Left lung (tissue), 14 donors: ENCODE measurements at places on chromosomes 5 and 9.

- no peaks in the 10 kb centered on the region for H3K4me1 ChIP-seq
- no peaks in the 10 kb centered on the region for H3K27me3 ChIP-seq
- no peak for DNase-seq
- H3K27ac ChIP-seq = no peak overlapping the region
Measured at GRCh38 chr9:70678153-70678552, 263.7 kb upstream of the KLF9 start.

DNA sequence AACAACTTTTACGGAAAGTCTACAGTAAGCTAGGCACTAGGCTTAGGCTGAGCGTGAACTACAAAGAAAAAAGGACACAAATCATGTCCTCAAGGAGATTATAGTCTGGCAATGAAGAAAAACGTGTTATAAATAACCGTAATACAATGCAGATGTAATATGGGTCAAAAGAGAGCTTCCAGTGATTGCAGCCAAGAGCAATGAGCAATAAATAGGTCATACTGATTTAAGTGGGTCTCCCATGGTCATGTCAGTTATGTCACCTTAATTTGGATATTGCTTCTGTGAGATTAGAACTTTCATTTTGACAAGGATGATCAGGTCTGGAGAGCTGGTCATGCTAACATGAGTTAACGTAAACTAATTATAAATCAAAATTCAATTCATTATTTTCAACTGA is 158.6 kb upstream of the GNA14 start:
- no peak overlapping the region for H3K4me3 ChIP-seq
- H3K4me1 ChIP-seq = peaks cover 51% of the 10 kb centered on the region
- no peak overlapping the region for H3K27ac ChIP-seq
- no peak for DNase-seq
- H3K27me3 ChIP-seq = no peaks in the 10 kb centered on the region
- H3K36me3 ChIP-seq = no peaks in the 10 kb centered on the region

- no peak overlapping the region for H3K27ac ChIP-seq
- H3K27me3 ChIP-seq = no peaks in the 10 kb centered on the region
- H3K4me1 ChIP-seq = peaks cover 18% of the 10 kb centered on the region
Measured at GRCh38 chr9:128051932-128052709, 15.0 kb downstream of the NAIF1 start.

DNA sequence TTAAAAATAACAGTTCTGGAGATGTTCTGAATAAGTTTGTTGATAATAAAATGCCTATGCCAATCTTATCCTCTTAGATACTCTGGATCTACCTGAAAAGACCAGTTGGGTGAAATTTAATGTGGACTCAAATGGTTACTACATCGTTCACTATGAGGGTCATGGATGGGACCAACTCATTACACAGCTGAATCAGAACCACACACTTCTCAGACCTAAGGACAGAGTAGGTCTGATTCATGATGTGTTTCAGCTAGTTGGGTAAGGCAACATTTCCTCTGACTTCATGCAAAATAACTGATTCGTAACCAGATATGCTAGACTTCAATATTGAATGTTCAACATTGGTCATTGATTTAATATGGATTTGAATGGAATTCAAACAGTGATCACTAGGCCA is 27.0 kb downstream of the ERAP2 start:
- DNase-seq = no peak
- no peak overlapping the region for H3K27ac ChIP-seq
- H3K4me1 ChIP-seq = no peaks in the 10 kb centered on the region
- no peaks in the 10 kb centered on the region for H3K36me3 ChIP-seq

DNA sequence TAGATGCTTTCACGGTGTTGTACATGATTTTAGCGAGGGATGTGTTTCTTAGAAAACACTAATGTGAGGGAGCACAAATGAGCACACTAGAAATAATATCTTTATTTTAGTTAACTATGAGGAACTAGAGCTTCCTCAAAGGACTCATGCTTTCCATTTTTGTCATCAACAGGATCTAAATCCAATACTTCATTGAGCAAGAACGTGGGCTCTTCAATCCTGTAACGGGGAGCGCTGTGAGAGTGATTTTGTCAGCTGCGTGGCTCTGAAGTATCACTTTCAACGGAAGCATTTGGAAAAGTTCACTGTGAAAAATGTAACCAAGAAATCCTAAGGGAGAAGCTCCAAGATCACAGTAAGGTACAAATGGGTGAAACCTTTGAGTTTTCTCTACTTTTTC is 93.2 kb downstream of the LIX1 start:
- H3K4me3 ChIP-seq = no peak overlapping the region
- no peak for DNase-seq
- H3K4me1 ChIP-seq = peaks cover 1% of the 10 kb centered on the region
- no peak overlapping the region for H3K27ac ChIP-seq
- H3K27me3 ChIP-seq = no peaks in the 10 kb centered on the region

DNA sequence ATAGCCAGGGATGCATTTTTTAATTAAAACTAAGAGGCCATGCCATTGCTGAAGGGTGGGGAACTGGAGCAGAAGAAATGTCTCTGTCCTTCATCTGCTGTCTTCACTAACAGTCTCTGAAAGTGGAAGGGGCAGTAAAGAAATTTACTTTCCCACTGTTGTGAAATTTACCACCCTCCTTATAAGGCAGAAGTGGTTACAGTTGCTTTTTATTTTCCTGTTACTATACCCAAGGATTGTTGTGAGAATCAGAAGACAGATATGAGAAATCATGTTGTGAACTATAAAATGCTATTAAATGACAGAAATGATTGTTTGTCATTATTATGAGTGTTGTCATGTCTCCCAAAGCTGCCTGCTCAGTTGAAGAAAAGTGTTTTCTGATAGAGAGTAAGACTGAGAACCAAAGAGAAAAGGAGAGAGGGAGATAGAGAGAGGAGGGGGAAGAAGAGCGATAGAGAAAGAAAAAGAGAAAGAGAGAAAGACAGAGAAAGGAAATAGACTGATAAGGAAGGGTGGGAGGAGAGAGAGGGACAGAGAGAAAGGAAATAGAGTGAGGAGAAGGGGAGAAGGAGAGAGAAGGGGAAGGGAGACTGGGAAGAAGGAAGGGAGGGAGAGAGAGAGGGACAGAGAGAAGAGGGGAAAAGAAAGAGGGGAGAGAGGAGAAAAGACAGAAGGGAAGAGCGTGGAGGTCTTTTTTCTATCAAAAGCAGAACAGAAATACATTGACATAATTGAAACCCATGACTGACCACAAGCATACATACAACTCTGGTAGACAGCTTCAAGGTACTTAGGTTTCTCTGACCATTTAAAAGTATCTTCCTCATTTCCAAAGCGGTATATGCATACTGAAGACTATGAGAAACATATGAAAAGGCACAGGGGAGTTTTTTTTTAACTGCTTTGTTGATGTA is 22.5 kb downstream of the SEC61B start:
- no peaks in the 10 kb centered on the region for H3K27me3 ChIP-seq
- no peak for DNase-seq
- no peak overlapping the region for H3K4me3 ChIP-seq
- no peaks in the 10 kb centered on the region for H3K4me1 ChIP-seq

DNA sequence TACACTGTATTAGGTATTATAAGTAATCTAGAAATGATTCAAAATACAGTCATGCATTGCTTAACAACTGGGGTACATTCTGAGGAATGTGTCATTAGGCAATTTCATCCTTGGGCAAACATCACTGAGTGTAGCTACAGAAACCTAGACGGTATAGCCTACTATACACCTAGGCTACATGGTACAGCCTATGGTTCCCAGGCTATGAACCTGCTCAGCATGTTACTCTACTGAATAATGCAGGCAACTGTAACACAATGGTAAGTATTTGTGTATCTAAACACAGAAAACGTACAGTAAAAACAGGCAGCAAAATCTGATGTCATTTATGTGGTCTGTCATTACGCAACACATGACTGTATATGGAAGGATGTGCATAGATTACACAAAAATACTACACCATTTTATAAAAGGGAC is 96.8 kb downstream of the RAPGEF6 start:
- DNase-seq = no peak
- H3K4me3 ChIP-seq = no peak overlapping the region
- H3K4me1 ChIP-seq = peaks cover 36% of the 10 kb centered on the region
- H3K27me3 ChIP-seq = no peaks in the 10 kb centered on the region
- no peaks in the 10 kb centered on the region for H3K36me3 ChIP-seq

- DNase-seq = no peak
- H3K4me1 ChIP-seq = no peaks in the 10 kb centered on the region
- no peaks in the 10 kb centered on the region for H3K36me3 ChIP-seq
- no peak overlapping the region for H3K27ac ChIP-seq
- H3K4me3 ChIP-seq = no peak overlapping the region
- H3K27me3 ChIP-seq = no peaks in the 10 kb centered on the region
Measured at GRCh38 chr9:113918697-113919350, 42.7 kb downstream of the ZNF618 start.
